Fibroblast of skin of right biceps (primary cell): ENCODE measurements at places on chromosomes 2 and 18.
A peak's percentile ranks its signal among the peaks of the same experiment; 100 is the strongest.

DNA sequence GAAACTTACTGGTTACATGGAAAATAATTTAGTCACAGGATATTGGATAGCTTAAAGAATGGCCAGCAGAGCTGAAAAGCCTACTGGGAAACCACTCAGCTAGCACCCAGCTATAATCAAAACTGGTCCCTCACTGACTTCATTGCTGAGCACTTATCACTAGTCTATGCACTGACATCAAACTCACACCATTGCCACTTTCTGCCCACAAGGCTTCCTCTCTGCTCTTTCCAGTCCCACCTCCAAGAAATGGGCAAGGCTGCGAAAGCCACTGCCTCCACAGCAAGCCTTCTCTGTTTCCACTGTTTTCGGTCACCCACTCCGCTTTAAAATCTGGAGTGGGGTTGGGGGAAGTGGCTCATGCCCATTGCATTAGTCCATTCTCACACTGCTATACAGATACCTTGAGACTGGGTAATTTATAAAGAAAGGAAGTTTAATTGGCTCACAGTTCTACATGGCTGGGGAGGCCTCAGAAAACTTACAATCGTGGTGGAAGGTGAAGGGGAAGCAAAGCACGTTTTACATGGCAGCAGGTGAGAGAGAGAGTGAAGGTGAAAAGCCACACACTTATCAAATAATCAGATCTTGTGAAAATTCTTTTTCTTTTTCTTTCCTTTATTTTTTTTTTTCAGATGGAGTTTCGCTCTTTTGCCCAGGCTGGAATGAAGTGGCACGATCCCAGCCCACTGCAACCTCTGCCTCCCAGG lies 77.0 kb upstream of the CERS6 start:
- DNase-seq: no peak

DNA sequence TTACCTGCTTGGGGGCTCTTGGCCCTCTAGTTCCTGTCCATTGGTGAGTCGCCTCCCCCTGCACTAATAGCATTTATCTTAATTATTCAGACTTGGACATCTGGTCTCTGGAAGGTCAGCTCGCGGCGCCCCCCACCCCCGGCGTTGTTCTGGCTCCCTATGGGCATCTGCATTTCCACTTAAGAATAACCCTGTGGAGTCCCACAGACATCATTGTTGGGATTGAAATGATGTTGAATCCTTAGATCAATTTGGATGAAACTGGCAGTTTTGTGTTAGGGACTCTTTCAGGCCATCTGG lies 313.8 kb upstream of the HS6ST1 start:
- DNase-seq: no peak

DNA sequence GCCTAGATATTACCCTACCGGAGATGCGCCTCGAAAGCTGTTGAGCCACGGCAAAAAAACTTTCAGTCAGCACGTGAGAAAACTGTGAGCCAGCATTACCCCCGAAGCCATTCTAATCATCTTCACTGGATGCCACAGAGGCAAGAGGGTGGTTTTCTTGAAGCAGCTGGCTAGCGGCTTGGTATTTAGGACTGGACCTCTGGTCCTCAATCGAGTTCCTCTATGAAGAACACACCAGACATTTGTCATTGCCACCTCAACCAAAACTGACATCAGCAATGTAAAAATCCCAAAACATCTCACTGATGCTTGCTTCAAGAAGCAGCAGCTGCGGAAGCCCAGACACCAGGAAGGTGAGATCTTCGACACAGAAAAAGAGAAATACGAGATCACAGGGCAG lies 52.8 kb upstream of the SLC66A3 start:
- DNase-seq: no peak

- no peak for DNase-seq
These were observed 2.2 kb upstream of the MYCN start for GRCh38 chr2:15937882-15938802.

GRCh38 chr2:145584353-145584752 lies 1064.4 kb upstream of the ZEB2 start:
- DNase-seq: no peak

DNA sequence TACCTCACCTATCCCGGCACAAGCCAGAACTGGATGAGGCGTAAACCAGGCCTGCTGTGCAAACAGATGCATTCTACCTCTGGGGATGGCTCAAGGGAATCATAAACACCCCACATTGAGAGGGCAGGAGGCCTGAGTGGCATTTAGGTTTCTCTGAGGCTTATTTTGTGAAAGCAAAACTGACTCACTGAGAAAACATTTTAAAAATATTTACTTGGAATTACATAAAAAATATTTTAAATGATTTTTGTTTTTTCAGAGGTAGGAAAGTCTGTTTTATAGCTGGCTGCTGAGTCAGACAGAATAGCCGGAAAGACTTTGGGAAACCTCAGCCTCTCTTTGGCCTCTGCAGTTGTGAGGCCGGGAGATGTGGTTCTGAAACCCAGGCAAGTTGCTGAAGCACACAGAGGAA lies 244.1 kb downstream of the NCKAP5 start:
- peak; percentile 85 for DNase-seq

GRCh38 chr2:118643294-118643693 lies 204.2 kb downstream of the EN1 start:
- DNase-seq: peak; percentile 35

- DNase-seq: no peak
These were observed 20.4 kb upstream of the DOK6 start for GRCh38 chr18:69380324-69380723.

GRCh38 chr2:227774011-227774624 lies 28.4 kb downstream of the SCYGR8 start:
- no peak for DNase-seq

DNA sequence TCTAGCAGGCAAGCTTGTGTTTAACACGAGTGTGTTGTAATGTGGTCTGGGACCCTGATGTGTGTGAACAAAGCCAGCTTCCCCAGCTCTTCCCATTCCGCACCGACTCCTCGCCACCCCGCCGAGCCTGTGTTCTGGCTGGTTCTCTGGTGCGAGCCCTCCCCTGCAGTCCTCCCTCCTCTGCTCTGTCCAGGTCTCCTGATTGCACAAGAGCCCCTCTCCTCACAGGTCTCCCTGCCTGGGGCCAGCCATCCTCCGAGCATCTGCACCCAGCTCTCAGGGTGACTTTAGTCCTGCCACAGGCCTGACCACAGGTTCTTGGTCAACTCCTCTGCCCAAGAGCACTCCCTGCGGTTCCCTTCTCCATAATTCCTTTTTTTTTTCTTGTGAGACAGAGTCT lies 13.2 kb downstream of the SLC66A3 start:
- DNase-seq: no peak

- DNase-seq: no peak
These were observed 151.1 kb upstream of the MEIS1 start for GRCh38 chr2:66283787-66284186.
